ENCODE measurements at places on chromosomes 16 and 17.
A peak's percentile ranks its signal among the peaks of the same experiment; 100 is the strongest.

DNA sequence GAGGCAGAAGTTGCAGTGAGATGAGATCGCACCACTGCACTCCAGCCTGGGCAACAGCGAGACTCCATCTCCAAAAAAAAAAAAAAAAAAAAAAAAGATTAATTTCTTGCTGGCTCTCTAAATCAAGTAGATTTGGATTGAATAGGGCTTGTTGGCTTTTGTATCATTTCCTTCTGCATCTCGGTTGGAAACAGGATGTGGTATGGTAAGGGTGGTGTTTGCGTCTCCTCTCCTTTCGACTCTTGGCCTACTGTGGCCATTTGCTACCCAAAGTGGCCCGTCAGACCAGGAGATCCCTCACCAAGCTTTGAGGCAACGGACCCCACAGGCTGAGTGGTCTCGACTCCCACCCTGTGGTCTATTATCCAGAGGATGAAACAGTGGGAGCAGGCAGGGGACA is 168.0 kb upstream of the IRX3 start:
- no peak for DNase-seq

DNA sequence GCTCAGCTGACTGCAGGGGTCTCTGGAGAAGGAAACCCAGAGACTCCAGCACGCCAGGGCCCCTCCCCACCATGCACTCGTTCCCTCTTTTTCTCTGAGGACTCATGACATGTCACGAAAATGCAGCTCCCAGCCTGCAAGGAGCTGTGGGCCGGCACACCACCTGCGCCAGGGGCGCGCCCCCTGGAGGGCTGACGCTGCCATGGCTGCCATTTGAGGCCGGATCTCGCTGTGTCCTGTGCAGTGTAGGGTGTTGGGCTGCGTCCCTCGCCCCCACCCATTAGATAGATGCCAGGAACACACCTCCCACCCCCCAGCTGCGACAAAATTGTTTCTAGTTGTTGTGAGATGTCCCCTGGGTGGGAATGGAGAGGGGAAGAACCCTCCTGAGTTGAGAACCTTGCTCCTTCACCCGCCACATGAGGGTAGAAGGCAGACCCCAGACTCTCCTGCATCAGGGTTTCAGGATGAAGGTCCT is 8.2 kb downstream of the SYNGR2 start:
- DNase-seq: peak; percentile 63

- no peak for DNase-seq
Measured at GRCh38 chr16:4011225-4011939, 104.9 kb downstream of the ADCY9 start.

- DNase-seq: no peak
Measured at GRCh38 chr17:79927136-79927661, 88.0 kb upstream of the CBX4 start.

DNA sequence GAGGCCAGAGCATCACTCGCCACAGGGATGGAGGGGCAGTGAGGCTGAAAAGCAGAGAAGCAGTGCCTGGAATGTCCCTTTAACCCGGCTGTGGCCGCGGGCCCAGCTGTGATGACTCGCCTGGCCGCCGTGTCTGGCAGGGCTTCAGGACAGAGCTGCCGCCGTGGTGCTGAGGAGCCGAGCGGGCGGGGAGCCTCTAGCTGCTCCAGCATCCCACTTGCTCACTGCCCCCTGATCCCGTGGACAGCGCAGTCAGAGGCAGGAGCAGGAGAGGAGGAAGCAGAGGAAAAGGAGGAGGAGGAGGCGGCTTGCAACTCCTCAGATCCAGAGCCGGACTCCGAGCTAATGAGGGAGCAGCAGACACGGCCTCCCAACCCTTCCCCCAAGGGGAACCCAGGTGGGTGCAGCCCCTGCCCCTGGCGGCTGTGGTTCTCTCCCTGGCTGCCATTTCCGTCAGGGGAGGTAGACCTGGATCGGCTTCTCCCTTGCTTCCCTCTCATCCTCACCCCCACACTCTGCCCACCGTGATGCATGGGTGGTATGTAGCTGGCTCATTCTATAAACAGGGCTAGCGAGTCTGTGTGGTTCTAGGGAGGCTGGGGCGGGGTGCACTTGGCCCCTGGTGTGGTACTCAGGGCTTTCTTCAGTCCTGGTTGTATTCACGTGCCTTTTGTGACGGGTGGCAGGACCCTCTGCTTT is 165.7 kb downstream of the CMIP start:
- DNase-seq: no peak

DNA sequence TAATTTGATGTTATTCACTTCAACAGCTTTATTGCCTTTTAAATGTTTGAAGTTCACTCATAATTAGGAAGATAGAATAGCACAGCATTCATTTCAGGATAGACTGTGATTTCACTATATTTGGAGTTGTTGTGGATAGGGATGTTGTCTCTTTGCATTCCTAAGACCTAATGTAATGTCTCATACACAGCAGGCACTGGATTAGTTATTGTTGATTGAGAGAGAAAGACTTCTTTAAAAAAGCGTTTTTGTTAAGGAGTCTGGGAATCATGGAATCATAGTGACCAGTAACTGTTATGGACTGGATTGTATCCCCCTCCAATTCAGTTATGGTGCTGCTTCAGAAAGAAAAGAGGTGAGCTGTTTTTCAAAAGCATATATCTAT is 122.0 kb downstream of the USP22 start:
- DNase-seq: no peak

DNA sequence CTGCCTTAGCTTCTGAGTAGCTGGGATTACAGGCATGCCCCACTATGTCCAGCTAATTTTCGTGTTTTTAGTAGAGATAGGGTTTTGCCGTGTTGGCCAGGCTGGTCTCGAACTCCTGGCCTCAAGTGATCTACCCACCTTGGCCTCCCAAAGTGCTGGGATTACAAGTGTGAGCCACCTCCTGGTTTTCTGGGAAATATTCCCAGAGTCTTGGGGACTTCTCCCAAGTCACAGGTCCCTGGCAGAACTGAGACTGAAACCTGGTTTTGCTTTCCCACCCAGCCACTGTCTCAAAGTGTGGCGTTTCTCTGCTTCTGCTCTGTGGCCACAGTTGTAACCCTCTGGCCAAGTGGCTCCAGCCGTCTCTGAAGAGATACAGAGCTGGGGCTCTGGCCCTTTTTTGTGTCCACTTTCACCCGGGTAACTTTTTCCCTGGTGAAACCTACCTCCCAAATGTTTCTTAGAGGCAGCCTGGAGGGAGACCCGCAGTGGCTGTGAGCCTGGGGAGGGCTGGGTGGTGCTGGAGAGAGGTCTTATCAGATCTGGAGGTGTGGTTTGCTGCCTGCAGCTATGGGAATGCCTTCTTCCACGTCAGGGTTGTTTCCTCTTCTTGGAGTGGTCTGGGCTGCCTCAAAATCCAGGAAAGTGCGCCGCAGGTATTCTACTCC is 5.1 kb downstream of the KSR1 start:
- DNase-seq: no peak
